ENCODE measurements at places on chromosomes 16 and 17.

DNA sequence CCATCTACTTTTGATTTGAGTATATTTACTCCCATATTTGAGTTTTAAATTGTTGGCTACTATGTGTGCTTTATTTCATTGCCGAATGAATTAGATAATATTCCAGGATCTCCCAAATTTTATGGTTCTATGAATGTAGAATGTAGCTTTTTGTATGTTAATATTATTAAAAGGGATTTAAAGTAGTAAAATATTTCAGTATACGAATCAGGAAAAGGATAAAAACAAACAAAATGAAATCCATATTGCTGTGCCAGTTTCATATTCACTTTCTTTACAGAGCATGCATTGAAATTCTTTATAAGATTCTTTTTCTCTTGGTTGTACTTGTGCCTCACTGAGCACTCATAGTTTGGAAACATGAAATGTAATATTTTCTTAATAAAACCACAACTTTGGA, 155.1 kb downstream of the CHD9 start:
- DNase-seq, result no peak

GRCh38 chr16:54288030-54288834, 1.6 kb upstream of the IRX3 start:
- no peak for DNase-seq

DNA sequence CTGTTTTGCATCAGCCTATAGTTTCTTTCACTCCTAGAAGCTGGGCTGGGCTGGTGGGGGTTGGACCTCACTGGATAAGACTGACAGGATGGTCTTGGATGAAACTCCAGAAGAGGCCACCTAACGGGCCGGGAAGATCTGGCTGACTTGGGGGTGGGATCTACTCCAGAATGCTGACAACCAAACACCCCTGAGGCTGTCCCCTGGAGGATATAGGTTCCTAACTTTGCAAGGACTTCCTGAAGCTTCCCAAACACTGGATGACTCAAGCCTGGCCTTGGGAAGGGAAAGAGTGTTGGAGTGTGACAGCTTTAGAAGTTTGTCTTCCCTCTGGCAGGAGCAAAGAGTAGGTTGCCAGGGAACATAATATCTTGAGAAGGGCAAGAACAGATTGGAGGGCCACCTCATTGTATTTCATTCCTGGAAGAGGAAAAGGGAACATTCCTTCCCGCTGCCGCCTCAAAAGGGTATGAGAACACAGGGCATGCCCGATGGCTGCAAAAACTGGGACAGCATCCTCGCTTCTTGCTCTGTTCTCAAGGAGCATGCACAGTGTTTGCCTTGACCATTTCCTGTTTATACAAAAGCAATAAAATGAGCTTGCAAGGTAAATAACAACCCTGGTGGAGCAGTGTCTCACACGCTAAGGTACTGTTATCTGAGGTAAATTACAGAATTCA, 6.8 kb upstream of the CYB5B start:
- peak; percentile 37 for DNase-seq

DNA sequence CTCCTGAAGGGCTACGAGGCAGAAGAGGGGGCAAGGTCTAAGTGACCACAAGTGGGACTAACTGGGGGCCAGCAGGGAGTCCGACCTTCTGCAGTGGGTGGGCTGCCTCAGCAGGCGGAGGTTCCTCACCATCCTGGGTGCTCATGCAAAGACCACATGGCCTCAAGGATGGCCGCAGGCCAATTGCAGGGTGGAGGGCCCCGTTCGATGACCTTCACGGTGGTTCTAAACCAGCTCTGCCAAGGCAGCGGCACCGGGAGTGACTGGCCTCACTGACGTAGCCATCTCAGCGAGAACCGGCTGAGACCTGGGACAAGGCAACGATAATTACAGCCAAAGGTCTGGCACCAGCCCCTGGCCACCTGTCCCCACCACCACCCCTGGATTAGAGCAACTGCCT, 5.7 kb downstream of the SMIM5 start:
- DNase-seq, result no peak

GRCh38 chr16:65964752-65965151, 401.7 kb upstream of the CDH5 start:
- DNase-seq, result no peak

- no peak for DNase-seq
Measured at GRCh38 chr17:9204637-9205329, 183.5 kb downstream of the NTN1 start.

GRCh38 chr17:72165867-72166439, 45.1 kb downstream of the SOX9 start:
- no peak for DNase-seq

- no peak for DNase-seq
Measured at GRCh38 chr17:1758807-1759206, 3.1 kb upstream of the SERPINF1 start.

DNA sequence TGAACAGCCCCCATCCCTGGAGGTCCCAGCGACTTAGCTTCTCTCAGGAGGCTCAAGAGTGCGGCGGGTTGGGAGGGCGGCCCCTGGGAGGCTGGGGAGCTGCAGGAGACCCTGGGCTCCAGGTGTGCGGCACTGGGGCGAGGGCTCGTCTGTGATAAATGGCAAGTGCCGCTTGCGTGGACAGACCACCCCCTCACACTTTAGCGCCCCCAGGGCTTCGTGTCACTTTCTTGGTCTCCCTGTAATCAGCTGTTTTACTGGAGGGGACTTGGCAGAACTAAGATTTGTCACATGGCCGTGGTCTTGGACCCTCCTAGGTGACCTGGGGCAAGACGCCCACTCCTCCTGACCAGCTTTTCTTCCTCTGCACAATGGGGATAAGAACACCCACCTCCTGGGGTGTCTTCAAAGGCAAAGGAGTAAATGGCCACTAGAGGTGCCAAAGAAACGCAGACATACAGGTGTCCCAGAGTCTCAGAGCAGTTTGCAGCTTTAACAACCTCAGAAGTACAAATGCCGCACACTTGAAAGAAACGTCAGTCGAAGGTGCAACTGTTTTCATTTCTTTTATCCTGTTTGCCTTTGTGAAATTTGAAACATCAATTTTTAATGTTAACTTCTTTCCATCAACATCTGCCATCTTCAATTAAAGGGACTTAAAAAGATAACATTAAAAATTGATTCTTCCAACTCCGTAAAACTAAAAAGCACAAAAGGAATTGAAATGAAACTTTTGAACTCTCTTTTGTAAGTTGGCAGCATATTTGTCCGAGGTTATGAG, 946 bp downstream of the OSGIN1 start:
- DNase-seq, result peak; percentile 17

- no peak for DNase-seq
Measured at GRCh38 chr17:32854832-32855389, 22.0 kb downstream of the MYO1D start.

GRCh38 chr16:55568207-55568606, 1.7 kb downstream of the CAPNS2 start:
- no peak for DNase-seq

DNA sequence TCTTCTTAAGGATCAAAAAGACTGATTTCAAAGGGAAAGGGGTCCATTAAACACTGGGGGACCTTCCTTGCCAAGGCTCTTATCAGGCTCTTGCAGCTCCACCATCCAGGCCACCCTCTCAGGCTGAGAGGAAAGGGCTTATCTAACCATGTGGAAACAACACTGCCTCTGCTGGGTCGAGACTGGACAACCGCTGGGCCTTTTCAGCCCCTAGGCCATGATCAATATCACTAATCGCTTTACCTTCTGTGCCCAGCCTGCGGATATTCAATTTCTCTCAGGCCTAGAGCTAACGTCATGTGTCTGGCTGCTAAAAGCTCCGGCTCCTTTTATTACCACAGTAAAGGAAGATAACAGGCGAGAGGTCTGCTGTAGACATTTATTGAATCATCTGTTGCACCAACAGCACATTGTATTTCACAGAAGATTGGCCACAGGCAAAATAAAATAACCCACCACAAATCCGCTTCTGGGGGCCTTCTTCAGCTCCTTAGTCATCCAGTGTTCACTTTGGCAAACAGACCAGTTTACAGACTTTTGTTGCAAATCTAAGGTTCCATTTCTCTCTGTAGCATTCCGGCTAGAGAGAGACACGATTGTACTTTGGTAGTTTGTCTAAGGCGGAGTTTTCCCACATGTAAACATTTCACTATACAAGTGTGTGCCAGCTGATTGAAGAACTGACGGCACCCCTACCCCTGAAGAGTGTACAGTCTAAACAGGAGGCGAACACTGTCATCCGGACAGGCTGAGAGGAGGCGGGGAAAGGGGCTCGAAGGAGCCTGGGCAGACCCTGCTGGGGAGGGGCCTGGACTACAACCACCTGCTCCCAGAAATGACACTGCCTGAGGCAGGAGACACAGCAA, 13.9 kb downstream of the CYB561 start:
- DNase-seq, result no peak
